ENCODE measurements at places on chromosomes 7 and 10. TPM values are rescaled to one million over a fixed set of nuclear protein-coding genes. Genes with fewer than 3 reads are reported as not detected.

The SAP25 gene
- 0.29 TPM for total RNA-seq

GRCh38 chr10:15211464-15211979, 43.0 kb upstream of the NMT2 start:
- DNase-seq, result no peak

- no peak for DNase-seq
Measured at GRCh38 chr7:91082852-91083495, 181.3 kb upstream of the FZD1 start.

- no peak for DNase-seq
Measured at GRCh38 chr10:77721815-77722214, 84.2 kb upstream of the KCNMA1 start.

GRCh38 chr10:35937546-35937945, 295.4 kb upstream of the FZD8 start:
- DNase-seq, result no peak
